HuH-7.5 (cell line): ENCODE measurements at places on chromosomes 4 and X.

- DNase-seq: no peak
These were observed 50.4 kb downstream of the PHKA1 start for GRCh38 chrX:72663737-72664136.

DNA sequence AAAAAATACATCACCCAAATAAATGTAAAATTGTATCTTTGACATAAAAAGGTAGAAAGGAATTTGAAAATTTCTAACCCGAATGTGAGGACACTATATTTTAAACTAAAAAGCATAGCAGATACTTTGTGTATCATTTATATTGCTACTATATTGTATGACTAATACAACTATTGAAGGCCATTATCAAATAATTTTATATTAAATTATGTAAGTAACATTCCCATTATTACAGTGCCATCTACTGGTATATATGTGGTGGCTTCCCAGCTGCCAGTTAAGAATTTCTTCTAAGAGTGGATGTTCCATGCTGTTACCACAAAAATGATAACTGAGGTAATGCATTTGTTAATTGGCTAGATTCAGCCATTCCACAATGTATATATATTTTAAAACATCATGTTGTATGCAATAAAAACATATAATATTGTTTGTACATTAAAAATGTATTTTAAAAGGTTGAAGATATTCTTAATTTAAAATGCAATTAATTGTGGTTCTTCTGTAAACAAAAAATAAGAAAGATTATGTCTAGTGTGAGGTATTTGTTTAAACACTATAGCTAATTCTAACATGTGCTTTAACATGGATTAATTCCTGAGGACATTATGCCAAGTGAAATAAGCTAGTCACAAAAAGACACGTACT is 65.3 kb downstream of the EGF start:
- no peak for DNase-seq

- peak; percentile 18 for DNase-seq
These were observed 23.6 kb downstream of the MGST2 start for GRCh38 chr4:139689093-139689722.

- DNase-seq: no peak
These were observed 98.6 kb upstream of the LRPAP1 start for GRCh38 chr4:3630598-3631543.
